ENCODE measurements at places on chromosomes 1 and 21.

GRCh38 chr1:168259567-168259966, 21.1 kb upstream of the TBX19 start:
- no peak for DNase-seq

DNA sequence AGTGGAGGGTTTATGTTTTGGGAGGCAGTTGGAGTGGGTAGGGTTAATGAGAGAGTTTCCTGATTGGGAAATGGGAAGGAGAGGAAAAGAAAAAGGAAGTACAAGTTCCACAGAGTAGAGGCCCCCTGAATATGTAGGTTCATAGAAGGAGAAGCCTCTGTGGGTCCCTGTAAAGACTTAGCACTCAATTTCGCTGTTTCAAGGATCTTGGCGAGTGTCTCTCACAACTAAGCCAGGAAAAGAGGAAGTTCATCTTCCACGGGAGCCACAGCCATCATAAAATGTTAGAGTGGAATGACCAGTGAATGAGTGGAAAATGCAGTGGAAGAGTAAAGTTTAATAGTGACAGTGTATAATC, 17.4 kb upstream of the DPYD start:
- no peak for DNase-seq

DNA sequence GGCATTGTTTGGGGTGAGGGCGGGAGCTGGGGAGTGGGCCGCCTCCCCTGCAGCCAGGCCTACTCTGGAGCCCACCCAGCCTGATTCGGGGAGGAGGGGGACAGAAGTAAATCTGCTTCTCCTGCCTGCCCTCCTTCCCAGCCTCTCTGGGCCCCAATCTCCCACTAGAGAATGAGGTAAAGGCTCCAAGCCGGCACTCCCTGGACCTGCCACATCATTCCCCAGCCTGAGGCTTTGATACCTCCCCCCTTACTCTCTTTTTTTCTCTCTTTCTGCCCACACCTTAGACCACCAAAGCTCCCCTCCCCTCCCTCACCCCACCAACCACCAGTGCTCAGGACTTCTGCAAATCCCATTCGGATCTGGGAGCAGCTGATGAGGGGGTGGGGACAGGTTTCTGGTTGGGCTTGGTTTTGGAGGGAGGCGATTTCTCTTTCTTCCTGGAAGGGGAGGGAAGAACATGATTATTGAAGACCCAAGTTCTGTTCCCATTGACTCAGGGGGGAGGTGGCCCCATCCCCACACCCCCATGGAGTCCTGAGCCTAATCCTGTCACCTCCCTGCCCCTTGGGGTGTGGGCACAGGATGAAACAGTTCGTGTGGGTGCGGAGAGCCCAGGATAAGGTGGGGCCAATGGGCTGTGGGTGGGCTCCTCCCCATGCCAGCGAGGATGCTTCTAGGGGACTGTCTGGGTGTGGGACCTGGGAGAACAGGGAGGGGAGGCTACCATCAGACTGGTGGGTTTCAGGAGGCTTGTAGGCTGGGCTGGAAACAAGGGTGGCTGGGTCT, 1.3 kb downstream of the MAP7D1 start:
- no peak for DNase-seq

GRCh38 chr1:8551613-8552489, 233.9 kb downstream of the SLC45A1 start:
- DNase-seq: no peak

- DNase-seq: no peak
These were observed 606.3 kb upstream of the PLXNA2 start for GRCh38 chr1:208850442-208850841.

DNA sequence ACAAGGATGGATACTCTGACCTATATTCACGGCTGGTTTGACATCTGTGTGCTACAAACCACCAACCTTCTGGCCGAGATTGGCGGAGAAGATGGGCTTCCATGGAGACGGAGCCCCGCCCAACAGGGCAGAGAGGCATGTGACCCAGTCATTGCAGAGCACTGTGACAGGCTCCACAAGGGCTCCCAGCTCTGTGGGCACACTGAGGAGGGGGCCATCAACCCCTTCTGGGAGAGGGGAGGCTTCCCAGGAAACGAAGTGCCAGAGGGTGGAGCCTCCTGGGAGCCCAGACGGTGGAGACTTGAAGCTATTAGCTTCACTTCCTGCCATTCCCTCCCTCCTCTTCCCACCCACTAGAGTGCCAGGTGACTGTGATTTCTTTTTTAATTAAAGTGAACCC, 71.6 kb upstream of the IFFO2 start:
- no peak for DNase-seq

DNA sequence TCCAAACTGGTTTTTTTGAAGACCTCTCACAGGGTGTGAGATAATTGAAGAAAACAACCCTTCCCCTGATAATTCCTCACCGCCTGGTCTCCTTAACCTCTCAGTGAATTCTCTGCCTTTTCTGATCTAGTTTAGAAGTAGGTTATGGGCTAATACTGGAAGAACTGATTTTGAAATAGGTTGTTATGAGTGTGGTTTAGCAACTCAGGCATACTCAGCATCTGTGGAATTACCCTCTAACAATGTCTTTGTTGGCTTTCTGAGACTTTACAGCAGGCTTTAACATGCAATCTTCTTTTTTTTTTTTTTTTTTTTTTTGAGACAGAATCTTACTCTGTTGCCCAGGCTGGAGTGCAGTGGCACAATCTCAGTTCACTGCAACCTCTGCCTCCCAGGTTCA, 10.3 kb upstream of the PLD5 start:
- DNase-seq: no peak

GRCh38 chr1:67489643-67490042, 59.4 kb upstream of the SERBP1 start:
- no peak for DNase-seq

DNA sequence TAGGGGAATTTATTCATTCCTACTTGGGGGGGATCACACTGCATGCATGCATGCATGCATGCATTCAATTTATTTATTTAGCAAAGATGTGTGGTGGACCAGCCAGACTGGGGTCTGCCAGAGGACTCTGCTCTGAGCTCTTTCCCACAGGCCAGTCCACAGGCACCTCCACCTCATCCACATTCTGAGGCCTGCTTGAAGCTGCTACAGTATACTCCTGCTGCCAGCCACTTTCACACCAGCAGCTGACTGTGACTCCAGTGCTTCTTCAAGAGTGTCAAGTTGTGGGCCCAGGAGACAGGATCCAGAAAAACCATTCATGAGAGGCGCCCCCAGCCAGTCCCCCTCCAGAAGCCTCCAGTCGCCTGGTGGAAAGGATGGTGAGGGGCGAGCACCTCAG, 30.9 kb downstream of the SSBP3 start:
- DNase-seq: no peak

DNA sequence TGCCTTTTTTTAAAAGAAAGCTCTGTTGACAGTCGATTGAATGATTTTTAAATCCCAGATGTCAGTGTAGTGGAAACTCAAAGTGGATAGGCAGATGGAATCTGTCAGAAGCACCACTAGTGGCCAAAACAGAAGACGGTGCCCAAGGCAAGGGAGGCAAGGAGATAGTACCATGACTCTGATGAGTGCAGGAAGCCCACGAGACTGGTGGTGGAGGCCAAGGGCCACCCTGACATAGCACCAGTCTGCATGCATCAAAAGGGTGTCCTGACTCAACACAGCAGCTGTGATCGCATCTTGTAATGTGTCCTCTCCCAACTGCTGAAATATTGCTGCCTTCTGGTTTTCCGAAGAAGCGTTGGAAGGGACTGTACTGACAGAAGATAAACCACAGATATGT, 124.1 kb upstream of the PAPPA2 start:
- DNase-seq: no peak

GRCh38 chr1:50252196-50252595, 143.5 kb downstream of the ELAVL4 start:
- no peak for DNase-seq

- DNase-seq: peak; percentile 36
These were observed 33.2 kb upstream of the PAX7 start for GRCh38 chr1:18597160-18598042.

DNA sequence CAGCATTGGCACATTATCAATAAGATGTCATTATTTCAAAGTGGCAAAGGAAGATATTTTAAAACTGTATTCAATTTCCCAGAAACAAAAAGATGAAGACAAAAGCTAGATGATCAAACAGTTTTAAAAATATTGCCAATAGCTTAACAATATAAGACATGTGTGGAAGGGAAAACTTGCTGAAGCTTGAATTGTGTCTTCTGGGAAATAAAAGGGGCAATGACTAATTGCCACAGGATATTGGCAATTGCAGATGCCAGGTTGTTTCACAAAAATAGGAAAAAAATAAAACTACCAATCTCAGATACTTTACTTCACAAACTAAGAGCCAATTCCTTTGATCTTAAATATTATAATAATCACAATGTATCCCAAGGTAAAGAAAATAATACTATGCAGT, 679.8 kb upstream of the ADAMTS5 start:
- no peak for DNase-seq

- no peak for DNase-seq
These were observed 263.7 kb upstream of the SGIP1 start for GRCh38 chr1:66270119-66270812.

GRCh38 chr1:151165281-151165737, 393 bp downstream of the LYSMD1 start:
- no peak for DNase-seq

- DNase-seq: peak; percentile 52
These were observed 21.7 kb downstream of the INTS3 start for GRCh38 chr1:153749408-153750005.

GRCh38 chr1:181513786-181514297, 30.5 kb downstream of the CACNA1E start:
- no peak for DNase-seq

- DNase-seq: no peak
These were observed 22.7 kb downstream of the CHML start for GRCh38 chr1:241617426-241617825.

- no peak for DNase-seq
These were observed 43.2 kb downstream of the CACNA1S start for GRCh38 chr1:201068976-201069375.

DNA sequence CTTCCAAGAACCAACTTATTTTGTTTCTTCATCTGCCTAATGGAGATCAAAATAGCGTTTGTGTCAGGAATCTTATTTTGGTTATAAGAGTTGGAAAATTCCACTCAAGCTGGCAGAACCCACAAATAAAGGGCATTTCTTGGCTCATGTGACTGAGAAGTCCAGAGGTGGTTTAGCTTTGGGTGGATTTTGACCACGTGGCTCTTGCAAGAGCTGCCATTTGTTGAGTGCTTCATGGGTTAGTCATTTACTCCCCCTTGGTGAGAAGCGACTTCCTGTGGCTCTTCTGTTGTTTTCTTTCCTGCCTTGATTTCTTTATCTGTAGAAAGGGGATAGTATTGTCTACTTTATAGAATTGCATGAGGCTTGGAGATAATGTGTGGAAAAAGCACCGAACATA, 9.5 kb upstream of the RNF186 start:
- no peak for DNase-seq

All from stimulated activated CD8-positive, alpha-beta memory T cell treated with anti-CD3 and anti-CD28 coated beads, Interleukin-7, amount 100 ng/mL, for 1 hour (primary cell).